ENCODE measurements at places on chromosomes 6 and 20.

- DNase-seq: no peak
Measured at GRCh38 chr6:6483733-6484132, 104.8 kb upstream of the LY86 start.

DNA sequence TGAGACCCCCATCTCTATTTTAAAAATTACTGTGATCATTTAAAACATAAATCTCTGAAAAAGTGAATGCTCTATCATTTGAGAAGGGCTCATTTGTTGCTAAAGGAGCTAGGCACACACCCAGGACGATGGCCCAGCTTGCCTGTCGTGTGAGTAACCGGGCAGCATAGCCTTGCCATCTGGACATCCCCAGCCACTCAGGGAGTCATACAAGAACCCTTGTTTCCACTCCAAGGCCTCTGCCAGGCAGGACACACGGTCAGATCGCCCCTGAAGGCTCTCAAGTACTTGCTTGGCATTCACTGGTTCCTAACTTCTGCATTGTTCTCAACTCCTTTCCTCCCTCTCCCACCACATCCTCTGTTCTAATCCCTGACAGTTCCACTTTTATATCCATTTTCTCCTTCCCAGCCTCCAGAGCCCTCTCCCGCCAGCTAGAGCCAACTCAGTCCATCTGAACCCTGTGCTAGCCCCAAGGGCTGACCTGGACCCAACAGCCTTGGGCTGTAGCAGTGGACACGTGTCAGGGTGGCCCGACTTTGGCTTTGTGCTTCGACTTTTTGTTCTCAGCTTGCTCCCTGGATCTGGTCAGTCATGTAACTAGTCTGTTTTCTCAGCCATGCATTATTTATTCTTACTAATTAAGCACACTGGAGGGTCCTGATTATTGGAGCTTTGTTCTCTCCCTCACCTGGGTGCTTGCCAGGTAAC is 15.7 kb upstream of the EZR start:
- DNase-seq: no peak

DNA sequence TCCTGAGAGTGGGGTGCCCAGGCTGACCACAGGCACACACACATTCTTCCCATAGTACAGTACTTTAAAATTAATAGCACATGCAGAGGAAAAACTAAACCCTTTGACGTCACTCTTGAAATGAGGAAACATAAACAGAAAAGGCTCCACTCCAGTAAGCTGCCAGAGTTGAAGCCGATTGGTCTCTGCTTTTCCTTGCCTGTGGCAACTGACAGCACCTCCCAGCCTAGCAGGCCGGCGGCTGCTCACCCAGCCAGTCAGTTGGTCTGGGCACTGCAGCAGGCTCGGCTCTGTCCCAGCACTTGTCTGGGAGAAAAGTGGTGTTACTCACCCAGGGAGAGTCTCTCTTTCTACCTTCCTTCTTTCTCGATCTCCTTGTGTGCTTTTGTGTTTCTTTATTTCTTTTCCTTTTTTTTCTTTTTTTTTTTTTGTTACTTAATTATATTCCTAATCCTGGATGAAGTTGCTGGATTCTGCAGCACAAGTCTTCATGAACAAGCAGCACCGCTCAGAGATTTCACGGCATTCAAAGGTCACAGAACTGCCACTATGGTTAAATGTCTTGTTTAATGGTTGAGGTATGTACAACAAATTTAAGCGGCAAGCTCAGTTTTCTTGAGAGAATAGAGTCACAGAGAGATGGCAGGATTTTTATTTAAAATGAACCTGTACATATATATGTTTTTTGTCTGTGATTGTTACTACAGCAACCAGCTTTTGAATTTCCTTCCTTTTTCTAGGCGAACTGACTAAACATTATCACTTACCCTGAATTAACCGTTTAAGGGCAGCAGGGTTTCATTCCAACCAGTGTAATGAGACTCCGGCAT is at the start of gene PDE7B:
PDE7B (plus strand) TSS at position 260 of the 830 bp plus-strand sequence.
- DNase-seq: peak; percentile 84

GRCh38 chr6:33407132-33407718 is 3.6 kb upstream of the PHF1 start:
- no peak for DNase-seq

DNA sequence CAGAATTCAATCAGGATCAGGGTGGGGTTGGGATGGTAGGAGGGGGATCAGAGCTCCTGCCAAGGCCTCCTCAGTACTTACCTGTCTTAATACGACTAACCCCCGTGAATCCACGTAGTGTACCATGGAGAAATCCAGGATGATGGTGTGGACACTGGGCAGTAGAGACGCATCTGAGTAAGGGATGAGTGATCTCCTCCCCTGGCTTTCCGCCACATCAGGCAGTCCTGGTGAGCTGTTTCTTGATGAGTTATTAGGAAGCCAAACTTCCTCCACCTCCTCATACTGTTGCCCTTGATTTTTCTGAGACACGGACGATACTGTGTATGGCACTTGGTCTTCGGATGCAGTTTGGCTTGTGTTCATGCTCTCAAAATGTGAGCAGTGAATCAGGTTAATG is 34.2 kb upstream of the SRPK1 start:
- no peak for DNase-seq

DNA sequence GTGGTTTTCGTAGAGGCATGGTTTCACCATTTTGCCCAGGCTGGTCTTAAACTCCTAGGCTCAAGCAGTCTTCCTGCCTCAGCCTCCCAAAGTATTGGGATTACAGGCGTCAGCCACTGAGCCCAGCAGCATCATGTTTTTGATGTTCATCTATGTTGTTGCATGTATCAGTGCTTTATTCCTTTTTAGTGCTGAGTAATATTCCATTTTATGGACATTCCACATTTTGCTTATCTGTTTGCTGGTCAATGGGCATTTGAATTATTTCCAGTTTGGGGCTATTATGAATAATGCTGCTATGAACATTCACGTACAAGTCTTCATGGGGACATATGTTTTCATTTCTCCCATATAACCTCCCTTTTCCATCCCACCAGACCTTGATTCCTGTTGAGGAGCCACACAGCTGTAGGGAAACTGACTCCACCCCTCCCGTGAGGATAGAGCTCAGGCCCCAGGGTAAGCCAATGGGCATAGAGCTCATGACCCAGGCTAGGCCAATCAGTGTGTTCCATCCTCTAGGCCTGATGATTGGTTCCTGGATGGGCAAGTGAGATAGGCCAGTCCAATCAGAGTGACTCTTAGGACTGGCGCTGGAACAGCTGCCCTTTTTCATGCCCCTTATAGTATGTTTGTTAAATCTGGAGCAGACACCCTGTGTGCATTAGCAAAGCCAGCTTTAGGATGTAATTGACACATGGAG is 49.5 kb downstream of the DLGAP4 start:
- no peak for DNase-seq

GRCh38 chr6:160224639-160225237 is 33.9 kb downstream of the SLC22A2 start:
- DNase-seq: no peak

DNA sequence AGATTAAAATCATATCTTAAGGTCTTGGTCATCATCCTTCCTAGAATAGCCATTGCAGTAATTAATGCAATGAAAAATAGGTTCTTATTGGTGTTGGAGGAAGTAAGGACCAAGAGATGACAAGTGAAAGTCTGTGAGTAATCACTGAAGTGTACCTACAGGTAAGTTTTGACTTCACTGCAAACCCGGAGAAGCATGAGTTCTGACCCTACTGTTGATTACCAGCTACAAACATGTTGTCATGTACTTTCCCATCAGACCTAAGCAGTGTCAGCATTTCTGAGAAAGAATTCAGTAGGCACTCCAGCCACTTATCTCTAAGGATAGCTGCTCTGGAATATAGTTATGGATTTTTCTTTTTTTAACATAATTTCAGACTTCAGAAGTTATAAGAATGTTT is 280.9 kb downstream of the ZFAND3 start:
- DNase-seq: no peak

DNA sequence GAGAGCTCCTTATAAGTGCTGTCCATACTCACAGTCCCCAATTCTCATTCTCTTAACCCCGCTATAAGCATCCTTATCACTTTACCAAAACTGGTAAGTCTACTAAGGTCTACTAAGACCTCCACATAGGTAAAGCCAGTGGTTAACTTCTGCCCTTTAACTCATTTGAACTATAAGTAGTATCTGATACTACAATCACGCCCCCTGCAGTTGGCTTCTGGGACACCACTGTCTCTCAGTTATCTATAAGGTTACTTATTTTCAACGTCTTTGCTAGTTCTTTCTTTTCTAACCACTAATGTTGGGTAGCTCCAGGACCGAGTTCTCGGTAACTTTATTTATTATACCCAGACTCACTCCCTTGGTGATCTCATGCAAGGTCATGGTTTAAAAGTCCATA is 142.6 kb downstream of the ARHGAP18 start:
- DNase-seq: no peak

DNA sequence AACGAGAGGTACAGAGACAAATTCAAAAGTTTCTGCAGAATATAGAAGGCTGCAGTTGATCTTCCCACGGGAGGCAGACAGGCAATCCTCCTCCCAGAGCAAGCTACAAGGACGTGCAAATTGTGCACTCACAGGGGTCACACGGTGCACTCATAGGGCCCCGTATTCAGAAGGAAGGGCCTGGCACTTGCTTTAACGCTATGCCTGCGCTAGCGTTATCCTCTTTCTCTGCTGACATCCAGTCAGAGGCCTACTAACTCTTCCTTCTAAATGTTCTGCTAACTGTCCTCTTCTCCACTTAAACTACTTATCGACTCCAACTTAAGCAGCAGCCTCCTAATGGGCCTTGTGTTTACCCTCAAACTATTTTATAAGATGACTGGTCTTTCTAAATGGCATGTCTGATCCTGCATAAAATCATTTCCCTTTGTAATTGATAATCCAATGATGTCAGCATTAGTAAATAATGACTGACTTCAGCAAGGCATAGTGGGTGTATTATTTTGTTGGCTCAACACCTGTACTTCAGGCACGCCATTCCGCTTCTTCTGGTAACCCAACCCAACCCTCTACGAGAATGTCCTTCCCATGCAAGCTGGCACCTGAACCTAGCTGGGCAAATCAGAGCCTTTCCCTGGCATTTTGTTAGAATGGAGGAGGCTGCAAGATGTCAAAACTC is 2.2 kb downstream of the IFNGR1 start:
- DNase-seq: no peak

DNA sequence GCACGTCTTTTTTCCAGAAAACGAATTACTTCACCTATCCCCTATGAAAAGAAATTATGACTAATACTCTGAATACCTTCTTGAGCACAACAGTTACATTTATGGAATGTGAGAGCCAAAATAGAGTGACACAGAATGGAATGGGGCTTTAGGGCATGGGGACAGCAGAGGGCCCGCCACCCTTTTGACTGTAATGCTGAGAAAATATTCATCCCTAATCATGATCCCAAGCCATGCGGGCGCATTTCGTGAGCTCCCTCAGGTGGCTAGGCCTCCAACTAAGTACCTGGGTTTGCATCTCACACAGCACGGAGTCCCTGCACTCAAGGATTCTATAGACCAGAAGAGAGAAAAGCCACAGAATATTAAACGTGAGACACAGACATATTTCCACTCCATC is 212.6 kb downstream of the SOD2 start:
- no peak for DNase-seq

DNA sequence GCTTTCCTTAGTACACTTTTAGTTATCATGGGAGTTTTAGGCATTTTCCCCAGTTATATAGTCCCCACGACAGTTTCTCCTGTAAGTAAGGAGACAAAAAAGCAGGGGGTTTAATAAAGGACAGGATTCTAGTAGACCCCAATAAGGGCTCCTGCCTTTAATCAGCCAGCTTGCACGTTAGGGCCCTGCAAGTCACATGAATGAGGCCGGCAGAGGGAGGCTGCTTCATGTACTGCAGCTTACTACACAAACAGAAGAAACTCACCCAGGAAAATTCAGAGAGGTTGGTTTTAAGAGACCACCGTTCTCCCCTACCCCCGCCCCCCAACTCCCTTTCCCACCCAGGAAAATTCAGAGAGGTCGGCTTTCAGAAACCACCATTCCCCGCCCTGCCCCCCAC is 229.7 kb upstream of the MOCS1 start:
- DNase-seq: no peak

- DNase-seq: no peak
Measured at GRCh38 chr6:4008324-4009047, 70.5 kb downstream of the FAM217A start.

DNA sequence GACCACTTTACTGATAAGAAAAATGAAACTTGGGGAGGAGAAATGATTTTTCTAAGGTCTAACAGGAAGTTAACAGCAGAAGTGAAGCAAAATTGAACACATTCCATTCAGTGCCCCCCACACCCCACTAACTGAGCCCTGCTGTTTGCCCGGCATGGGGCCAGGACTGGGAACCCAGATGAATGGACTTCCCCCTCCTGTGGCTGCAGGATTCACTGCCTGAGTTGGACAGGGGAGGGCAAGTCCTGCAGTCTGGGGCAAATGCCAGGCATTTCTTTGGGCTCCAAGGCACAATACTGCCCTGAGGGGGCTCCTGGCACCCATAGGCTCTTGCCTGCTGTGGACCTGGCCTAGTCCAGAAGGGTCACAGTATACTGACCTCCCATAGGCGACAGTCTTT is 28.3 kb downstream of the FYN start:
- DNase-seq: no peak

DNA sequence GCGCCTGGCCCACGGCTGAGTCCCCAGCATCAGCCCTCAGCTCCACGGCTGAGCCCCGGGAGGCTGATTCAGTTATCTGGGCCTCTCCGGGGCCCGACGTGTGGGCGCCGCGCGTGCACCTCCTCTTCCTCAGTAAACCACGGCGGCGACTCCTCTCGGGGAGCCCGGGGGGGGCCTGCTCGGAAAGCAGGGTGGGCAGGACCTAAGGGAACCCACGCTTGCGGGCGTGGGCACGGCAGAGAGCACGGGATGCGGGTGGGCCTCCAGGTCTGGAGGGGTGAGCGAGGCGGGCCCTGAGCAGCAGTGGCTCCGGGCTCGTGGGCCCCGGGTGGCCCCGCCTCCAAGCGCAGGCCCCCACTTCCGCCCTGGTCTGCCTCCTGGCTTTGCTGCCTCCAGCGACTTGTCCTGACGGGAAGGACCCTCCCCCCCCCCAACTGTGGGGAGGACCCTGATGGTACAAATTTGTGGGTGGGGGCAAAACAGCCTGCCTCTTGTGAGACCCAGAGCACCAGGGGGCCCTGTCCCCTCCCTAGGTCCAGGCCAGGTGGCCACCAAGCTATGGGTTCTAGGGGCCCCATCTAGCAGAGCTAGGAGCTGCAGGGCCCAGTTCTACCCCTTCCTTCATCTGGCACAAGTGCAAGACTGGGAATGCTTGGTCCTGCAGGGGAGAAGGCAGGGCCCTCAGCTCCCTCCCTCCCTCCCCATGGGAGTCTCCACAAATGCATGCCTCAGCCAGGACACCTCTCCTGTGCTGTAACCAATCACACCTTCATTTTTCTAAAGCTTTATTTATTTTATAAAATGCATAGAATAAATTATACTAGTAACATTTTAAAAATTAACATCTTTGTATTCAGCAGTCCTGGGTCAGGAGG is 16.9 kb downstream of the UCKL1 start:
- DNase-seq: no peak

GRCh38 chr6:132614554-132614953 is 9.5 kb downstream of the TAAR2 start:
- DNase-seq: no peak

- DNase-seq: no peak
Measured at GRCh38 chr20:57265997-57266290, 497 bp downstream of the BMP7 start.

Measured in NCI-H774 (cell line).